ENCODE measurements at places on chromosomes 16 and 17.

- peak; percentile 76 for DNase-seq
Observed at GRCh38 chr17:63446753-63447470, 806 bp upstream of the CYB561 start.

DNA sequence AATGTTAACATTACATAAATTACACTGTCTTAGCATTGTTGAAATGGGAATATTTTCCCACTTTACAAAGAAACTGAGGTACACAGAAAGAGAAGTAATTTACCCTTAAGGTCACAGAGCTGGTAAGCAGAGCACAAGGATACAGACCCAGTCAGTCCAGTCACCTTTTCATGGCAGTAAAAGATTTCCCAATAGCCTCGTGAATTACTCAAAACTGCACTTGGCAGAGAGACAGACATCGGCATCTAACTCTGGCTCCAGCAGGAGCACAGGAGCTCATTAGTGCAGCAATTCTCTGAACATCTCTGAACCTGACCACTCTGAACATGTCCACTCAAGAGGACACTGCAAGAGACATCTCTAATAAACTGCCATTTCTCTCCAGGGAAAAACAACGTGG is 3.1 kb downstream of the TEX2 start:
- no peak for DNase-seq

- no peak for DNase-seq
Observed at GRCh38 chr17:77307479-77308198, 166.9 kb downstream of the SEC14L1 start.

DNA sequence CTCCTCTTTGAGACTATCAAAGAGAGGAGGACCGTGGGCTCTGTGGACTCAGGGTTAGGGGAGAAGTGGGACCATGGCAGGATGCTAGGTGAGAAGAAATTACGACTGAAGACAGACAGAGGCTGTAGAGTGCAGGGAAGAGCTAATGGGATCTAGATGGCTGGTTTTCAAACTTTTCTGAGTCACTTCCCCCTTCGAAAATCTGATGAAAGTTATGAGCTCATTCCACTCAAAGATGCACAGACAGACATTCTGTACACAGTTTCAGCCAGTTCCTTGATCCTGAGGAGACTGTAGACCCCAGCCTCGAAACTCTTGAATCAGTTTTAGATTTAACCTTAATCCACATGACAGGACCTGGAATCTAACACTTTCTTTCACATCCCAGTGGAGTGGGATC is 40.7 kb downstream of the RGS9 start:
- no peak for DNase-seq

- no peak for DNase-seq
Observed at GRCh38 chr17:48240562-48241130, 133.1 kb downstream of the SNX11 start.

GRCh38 chr17:58341861-58342475 is 10.0 kb downstream of the SUPT4H1 start:
- DNase-seq, result no peak

DNA sequence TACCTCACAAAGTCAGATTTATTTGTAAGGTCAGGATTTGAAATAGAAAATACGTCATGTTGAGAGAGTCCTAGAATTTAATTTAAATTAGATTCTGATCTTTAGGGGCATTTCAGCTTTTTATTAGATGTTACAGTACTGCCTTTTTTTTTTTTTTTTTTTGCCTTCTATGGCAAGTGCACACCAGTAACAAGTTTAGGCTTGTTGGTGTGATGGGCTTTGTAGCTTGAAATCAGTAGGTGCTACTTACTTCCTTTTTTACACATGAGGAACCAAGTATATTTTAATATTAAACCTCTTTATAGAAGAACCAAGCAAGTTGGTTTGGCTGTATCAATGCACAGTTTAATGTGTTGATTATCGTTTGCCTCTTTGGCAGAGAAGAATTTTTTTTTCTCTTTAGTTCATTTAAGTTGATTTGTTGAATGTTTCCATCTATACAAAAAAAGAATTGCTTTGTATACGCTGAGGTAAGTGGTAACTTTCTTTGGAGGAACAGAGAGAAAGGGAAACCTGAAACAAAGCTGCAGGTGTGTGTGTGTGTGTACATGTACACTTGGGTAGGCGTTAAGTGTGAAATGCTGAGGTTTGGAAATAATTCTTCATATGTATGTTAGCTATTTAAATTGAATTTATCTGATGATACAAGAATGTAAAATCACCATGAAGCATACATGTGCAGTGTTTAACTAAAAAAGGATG is 15.7 kb downstream of the RBL2 start:
- DNase-seq, result no peak

- no peak for DNase-seq
Observed at GRCh38 chr16:3846595-3847091, 33.9 kb downstream of the CREBBP start.

GRCh38 chr16:62585041-62585545 is 548.9 kb upstream of the CDH8 start:
- no peak for DNase-seq

- DNase-seq, result no peak
Observed at GRCh38 chr17:1995321-1995892, 29.7 kb downstream of the RTN4RL1 start.

- DNase-seq, result no peak
Observed at GRCh38 chr16:89909777-89910716, 8.6 kb upstream of the MC1R start.

DNA sequence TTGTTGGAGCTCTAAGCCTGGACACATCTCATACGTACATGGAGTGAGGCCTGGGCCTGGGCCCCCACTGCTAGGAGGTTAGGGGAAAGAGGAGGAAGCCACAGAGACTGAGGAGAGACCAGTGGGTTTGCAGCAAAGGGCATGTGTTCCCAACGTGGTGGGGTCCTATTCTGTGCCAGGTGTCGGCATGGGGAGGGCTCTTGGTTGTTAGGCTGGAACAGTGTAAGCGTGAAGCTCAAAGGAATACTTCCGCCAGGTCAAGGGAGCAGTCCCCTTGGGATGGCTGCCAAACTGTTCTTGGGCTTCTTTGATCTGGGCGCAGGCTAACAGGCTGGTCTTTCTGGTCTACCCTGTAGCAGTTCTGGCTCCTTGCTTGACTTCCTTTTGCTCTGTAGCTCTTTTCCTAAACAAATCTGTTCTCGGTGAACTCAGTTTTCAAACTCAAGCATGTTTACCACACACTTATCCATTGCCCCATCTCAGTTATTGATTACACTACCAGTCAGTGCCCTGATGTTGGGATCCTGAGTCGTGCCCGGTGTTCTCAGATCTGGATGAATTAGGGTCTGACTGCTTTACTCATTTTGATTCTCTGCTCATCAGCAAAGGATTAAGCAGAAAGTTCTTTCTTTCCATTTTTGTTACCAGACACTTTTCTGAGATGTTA is 36.4 kb downstream of the GPT2 start:
- no peak for DNase-seq
